ENCODE measurements at places on chromosomes 3 and 15.

GRCh38 chr3:143063018-143063417 is 56.6 kb upstream of the CHST2 start:
- DNase-seq: no peak

DNA sequence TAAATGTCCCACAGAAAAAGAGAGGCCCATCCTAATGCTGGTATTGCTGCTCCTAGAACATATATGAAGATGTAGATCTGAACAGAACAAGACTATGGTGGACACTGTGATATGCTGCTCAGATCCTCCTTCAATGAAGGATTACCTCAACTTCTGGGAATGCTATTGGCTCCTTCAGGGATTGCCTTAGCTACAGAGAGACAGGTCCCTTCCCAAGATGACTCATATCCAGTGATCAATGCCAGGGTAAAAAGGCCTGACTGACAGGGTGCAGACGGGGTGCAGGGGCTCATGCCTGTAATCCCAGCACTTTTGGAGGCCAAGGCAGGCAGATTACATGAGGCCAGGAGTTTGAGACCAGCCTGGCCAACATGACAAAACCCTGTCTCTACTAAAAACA is 20.5 kb upstream of the STAG1 start:
- DNase-seq: no peak

GRCh38 chr3:189631409-189631808 is 220 bp downstream of the TP63 start:
- no peak for DNase-seq

DNA sequence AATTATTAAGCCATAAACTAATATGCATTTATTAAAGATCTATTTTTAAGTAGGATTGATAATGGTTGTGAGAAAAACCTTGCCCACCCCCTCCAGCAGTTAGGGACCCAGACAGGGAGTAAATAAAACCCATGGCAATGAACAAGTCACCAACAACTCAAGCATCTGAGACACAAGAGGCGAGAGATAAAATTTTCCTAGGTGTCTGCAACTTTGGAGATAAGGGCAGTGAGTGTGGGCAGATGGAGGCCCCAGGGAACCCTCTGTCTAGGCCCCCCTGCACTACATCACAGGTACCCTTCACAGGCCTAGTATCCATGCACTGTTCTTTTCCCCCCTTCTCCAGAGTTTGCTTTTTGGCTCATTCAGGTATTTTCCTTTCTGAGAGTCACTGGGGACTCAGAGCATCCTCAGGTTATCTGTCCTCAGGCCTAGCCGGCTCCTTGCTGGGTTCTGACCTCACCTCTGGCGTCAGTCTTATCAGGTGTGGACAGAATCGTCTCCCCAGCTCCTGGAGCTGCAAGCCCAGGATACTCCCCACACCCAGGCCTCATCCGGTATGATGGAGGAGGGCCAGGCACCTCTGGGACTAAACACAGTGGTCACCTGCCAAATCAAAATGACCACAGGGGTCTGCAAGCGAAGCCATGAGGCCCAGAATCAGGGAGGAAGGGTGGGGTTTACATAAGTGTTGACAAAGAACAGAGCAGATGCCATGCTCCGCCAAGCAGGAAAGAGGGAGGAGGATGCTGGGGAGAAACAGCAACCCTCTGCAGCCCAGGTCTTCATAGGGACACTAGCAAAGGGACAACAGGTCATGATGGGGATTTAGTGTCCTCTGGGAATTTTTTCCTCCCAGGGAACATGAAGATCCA is 50.4 kb downstream of the CCNL1 start:
- DNase-seq: no peak

DNA sequence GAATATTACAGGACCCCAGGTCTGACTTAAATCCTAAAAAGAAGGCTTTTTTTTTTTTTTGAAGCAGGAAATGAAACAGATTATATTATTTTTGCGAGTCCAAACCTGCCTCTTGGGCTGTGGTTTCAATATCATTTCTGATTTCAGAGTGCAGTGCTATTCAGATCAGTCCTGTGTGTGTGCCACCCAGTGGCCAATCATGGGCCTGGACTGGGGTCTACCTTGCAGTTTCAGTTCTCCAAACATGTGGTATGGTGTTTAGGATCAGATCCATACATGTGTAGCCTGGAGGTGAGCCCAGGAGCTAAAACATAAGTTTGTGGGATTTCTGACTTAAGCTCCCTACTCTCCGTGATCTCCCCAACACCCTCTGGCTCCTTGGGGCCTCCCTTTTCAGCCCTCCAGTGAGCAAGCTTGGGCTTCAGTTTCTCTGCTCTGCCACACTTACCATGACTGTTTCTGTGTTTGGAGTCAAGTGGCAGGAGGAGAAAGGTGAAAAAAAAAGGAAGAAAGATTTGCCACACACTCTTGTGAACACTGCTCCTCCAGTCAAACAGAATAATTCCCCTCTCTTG is 12.1 kb upstream of the THSD4 start:
- no peak for DNase-seq

GRCh38 chr15:78316283-78317083 is 17.1 kb upstream of the SKIC8 start:
- DNase-seq: peak; percentile 71

DNA sequence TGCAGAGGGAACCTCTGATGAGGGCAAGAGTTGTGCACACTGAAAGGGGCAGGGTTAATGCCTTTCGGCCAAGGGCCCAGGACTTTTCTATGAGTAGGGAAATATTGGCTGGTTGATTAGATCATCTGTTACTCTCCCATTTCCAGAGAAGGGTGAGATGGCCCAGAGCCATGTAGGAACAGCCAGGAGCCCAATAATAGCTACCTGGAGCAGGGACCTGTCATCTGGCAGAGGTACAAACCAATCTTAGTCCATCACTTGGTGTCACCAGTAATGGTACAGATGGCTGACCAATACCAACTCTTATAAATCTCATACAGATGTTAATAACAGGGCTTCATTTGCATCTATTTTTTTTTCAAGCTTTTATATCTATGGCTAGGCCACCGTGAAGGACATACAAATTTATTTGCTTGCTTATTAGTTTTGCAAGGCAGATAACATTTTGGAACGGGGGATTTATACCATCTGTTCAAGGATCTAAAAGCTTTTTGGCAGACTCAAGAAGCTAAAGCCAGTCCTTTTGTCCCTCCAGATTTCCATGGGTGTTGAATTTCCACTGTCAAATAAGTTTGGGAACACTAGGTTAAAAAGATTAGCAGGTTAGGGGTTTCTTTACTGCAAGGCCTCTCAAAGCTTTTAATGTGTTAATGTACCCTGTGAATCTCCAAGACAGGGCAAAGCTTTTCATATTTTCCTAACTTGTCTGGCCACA is 79.3 kb downstream of the TNIK start:
- DNase-seq: peak; percentile 89

GRCh38 chr3:136690599-136690998 is 61.6 kb downstream of the STAG1 start:
- no peak for DNase-seq

DNA sequence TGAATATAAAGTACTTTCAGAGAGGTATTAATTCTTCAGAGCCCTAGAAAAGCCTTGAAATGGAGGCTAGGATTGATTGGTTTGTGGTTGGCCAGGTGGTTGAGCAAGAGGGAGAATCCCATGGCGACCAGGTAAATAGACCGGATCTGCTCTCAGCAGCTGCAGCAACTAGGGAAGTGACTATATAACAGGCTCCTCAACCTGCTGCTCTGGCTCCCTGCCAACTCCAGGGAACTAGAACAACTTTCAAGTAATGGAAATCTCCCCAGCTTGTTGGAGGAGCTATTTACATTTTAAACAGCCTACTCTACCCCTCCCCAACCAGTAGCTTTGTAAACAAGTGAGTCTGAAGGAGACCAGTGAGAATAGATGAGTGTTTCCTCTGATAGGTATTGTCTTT is 121.8 kb upstream of the CADM2 start:
- peak; percentile 48 for DNase-seq

- DNase-seq: no peak
These were observed 150.7 kb upstream of the TLE3 start for GRCh38 chr15:70248116-70249025.

- peak; percentile 87 for DNase-seq
These were observed 32.3 kb downstream of the PARP16 start for GRCh38 chr15:65254356-65254755.

GRCh38 chr15:68113751-68114150 is 59.6 kb downstream of the PIAS1 start:
- DNase-seq: no peak

DNA sequence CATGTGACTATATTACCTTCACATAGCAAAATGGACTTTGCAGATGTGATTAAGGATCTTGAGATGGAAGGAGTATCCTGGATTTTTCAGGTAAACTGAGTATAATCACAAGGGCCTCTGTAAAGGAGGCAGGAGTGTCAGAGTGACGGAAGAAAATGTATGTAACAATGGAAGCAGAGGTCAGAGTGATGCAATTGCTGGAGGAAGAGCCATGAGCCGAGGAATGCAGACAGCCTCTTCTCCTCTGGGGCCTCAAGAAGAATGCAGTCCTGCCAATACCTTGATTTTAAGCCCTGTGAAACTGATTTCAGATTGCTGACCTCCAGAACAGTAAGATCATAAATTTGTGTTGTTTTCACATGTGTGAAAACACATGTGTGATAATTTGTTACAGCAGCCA is 15.1 kb downstream of the HEMK1 start:
- no peak for DNase-seq

GRCh38 chr3:133106169-133106568 is 68.0 kb downstream of the TMEM108 start:
- peak; percentile 46 for DNase-seq

DNA sequence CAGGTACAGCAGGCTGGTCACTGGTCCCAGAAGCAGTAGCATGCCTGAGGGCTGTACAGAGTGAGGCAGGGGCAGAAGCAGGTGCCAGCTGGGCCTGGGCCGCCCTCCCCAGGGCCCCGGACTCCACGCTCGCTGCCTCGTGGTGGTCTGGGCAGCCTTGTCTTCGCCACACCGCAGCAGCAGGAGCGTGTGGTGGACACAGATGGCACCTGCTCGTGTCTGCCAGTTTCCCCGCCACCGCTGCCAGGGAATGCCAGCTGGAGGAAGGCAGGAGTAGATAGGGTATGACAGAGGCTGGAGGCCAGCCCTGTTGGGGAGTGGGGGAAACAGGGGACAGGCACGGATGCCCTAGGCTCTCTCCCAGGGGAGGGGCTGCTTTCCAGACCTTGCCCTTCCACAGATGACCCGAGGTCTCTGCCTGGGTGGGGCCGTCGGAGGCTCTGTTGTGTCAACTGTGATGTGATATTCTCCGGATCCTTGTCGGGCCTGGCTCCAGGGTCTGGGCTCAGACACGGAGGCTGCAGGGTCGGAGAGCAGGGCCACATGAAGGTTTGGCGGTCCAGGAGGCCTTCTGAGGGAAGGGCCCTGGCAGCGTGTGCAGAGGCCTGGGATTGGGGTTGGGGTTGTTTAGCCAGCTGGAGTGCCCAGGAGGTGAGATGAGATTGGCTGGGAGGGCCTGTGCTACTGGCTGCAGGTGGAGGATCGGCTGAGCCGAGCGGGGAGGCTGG is 33.6 kb downstream of the GOLGA6L10 start:
- peak; percentile 58 for DNase-seq

- peak; percentile 49 for DNase-seq
These were observed 49.4 kb downstream of the ITGB5 start for GRCh38 chr3:124837730-124838186.

GRCh38 chr3:113258361-113258760 is 47.0 kb downstream of the BOC start:
- DNase-seq: peak; percentile 68

Data from tongue (tissue), 3 donors.